Hematopoietic multipotent progenitor cell (in vitro differentiated cells): ENCODE measurements at places on chromosomes 16 and 17.

DNA sequence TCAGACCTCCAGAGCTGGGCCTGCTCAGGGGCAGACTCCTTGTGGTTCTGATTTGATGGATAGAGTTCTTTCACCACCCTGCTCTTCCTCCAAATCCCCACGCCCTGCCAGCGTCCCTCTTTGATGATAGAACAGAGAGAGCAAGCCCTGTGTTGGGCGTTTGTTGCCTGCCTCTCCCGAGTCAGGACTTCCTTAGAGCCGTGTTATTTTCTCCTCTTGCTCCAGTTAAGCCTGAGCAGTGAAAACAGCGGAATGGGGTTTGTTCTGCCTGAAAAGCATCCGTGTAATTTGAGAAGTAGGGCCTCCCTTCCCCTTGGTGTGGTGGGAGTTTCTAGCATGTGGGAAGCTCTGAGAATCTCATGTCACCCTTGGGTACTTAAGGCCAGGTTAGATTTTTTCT is 22.1 kb downstream of the TMEM94 start:
- no peak for DNase-seq

DNA sequence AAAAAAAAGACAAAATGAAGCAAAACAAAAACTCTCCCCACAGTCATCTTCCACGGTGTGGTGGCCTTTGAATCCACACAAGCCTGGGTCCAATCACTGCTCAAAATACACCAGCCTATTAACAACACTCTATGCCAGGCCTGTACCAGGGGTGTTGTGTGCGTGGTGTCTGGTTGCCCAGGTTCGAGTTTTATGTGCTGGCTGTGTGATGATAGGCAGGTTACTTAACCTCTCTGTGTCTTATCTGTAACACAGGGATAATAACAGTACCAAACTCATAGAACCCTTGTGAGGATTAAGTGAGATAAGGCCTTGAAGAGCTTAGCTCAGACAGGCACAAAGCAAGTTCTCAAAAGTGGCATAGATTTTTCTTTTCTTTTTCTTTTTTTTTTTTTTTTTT is 235.2 kb downstream of the PARN start:
- DNase-seq, result no peak

DNA sequence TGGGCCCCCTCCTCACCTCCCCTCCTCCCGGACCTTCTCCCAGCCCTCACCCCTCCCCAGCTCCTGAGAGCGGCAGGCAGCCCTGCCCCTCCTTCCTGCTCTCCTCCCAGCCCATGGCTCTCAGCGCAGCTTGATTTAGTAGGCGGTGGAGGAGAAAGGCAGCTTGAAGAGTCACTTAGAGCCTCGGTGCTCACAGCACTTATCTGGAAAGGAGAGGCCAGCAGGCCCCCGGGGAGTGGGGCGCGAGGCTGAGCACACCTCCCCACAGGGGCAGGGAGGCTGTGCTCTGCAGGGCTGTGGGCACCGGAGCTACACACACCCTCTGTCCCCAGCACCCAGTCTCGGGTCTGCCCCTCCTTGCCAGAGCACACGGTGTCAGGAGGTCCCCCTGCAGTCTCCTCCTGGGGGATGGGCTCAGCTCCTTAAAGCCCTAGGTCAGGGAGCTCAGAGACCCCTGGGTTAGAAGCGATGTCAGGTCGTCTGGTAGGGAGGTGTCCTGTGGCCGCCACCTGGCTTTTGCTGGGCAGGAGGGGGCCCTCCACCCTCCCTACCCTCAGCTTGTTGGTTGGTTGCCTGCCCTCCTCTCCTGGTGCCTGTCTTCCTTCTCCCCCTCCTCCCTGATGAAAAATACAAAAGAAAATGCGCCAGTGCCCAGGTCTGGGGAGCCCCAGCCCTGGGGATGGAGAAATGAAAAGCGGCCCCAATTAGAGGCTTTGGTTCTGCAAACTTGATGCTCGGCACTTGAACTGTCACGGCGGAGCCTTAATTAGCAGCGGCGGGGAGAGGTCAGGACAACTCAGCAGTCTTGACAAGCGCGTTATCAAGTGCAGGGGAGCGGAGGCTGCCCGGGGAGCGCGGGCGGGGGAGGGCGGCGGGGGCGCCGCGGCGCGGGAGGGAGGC is 151.1 kb upstream of the GSE1 start:
- no peak for DNase-seq

DNA sequence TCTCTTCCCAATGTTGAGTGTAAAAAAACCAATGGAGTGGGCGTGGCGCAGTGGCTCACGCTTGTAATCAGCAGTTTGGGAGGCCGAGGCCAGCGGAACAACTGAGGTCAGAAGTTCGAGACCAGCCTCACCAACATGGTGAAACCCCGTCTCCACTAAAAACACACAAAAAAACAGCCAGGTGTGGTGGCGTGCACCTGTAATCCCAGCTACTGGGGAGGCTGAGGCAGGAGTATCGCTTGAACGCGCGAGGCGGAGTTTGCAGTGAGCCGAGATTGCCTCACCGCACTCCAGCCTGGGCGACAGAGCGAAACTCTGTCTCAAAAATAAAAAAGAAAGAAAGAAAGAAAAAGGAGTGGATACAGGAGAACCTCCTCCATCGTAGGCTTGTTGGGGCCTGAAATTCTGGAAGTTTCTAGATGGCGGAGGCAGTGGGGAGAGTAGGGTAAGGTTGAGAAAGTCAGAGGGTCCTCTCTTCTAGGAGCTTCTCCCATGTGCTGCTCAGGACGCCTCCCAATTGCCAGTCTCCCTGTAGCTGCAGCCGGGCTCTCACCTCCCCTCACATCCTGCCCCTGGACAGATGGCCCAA is 709 bp upstream of the ZNF764 start:
- no peak for DNase-seq

- no peak for DNase-seq
Observed at GRCh38 chr17:67647482-67647881, 70.3 kb upstream of the NOL11 start.
